ENCODE measurements at places on chromosomes 5 and 9. TPM values are rescaled to one million over a fixed set of nuclear protein-coding genes. Genes with fewer than 3 reads are reported as not detected.
A peak's percentile ranks its signal among the peaks of the same experiment; 100 is the strongest.

DNA sequence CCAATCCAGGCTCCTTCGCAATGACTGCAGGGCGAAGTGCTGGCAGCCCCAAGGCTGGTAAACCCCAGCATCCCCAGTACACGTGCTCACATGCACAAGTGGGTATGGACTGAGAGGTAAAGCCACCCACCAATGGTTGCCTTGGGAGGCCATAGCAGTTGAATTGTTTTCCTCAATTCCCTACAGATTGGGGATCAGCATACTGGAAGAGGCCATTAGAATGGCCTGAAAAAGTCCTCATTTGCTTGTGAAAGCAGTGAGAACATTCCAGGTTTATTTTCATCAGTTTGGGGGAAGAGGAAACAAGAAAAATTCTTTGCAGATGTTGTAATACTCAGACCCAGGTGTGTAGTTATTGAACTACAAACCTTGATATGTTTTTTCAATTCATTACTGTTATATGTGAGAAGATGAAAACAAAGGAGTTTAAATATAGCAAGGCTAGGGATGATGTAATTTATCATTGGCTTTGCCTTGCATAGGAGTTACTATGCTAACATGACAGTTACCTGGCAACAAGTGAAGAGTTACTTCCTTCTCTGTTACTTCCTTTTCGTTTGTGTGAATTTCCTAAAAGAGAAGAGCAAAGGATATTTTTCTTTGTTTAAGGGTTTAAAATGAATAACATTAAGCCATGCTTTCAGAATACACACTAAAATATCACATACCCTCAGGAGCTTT, 36.4 kb downstream of the MTMR12 start:
- H3K36me3 ChIP-seq, result peaks cover 22% of the 10 kb centered on the region
- no peaks in the 10 kb centered on the region for H3K27me3 ChIP-seq
- peak overlapping the region; percentile 83 for H3K27ac ChIP-seq
- H3K4me3 ChIP-seq, result no peak overlapping the region

DNA sequence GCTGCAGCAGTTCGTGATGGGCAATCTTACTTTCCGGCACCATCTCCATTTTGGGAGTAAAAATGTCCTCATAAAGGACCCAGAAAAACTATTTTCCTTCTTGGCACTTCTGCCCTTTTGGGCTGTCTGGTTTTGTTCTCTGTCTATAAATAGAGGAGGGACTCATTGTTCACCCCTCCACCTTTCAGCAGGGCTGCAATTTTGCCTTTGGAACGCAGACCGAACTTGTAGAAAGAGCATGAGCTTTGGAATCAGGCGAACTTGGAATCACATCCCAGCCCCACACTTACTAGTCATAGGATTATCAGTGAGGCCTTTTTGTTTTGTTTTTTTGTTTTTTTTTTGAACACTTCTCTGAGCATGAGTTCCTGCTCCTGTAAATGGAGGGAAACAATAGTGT, 178.1 kb upstream of the IL12B start:
- H3K27ac ChIP-seq, result no peak overlapping the region
- H3K36me3 ChIP-seq, result no peaks in the 10 kb centered on the region
- peaks cover 14% of the 10 kb centered on the region for H3K27me3 ChIP-seq
- DNase-seq, result no peak
- H3K4me1 ChIP-seq, result peaks cover 4% of the 10 kb centered on the region
- H3K4me3 ChIP-seq, result no peak overlapping the region

- peak overlapping the region; percentile 98 for H3K27ac ChIP-seq
- H3K4me3 ChIP-seq, result peak overlapping the region; percentile 97
- peak; percentile 46 for DNase-seq
- H3K4me1 ChIP-seq, result peaks cover 47% of the 10 kb centered on the region
- H3K36me3 ChIP-seq, result peaks cover 15% of the 10 kb centered on the region
Measured at GRCh38 chr5:98927989-98928872, 576 bp downstream of the CHD1 start.

DNA sequence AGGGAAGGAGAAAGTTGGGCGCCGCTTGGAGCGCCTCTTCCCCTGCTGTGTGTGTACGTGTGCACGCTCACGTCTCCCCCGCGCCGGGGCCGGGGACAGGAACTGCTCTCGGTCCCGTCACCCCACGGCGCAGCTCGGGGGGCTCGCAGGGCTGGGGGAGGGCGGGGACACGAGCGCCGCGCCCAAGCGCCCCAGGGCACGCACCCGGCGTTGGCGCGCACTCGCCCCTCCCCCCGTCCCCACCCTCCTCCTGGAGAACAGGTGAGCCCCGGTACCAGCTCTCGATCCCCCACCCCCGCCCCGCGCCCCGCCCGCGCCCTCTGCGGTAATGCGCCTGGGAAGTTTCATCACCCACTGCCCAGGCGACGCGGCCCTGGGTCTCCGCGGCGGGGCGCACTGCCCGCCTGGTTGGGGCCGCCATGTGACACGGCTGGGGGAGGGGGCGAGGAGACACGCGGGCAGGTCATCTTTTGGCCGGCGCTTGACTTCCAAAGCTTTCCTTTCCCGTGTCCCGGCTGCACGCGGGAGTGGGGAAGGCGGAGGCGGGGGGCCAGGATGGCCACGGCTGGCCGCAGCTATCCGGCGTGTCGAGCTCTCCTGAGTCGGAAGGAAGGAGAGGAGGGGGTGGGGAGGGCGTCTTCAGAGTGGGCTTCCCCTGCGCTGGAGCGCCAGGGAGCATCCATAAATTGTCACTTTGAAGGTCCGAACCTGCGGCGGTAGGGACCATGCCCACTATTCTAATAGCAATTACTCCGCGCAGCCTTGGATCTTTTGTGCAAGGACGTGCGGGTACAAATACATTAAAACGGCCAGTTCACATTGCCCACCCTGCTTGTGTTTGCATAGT, 1.5 kb upstream of the STC2 start:
- H3K36me3 ChIP-seq, result peaks cover 46% of the 10 kb centered on the region
- peaks cover 34% of the 10 kb centered on the region for H3K4me1 ChIP-seq
- H3K27me3 ChIP-seq, result peaks cover 78% of the 10 kb centered on the region

DNA sequence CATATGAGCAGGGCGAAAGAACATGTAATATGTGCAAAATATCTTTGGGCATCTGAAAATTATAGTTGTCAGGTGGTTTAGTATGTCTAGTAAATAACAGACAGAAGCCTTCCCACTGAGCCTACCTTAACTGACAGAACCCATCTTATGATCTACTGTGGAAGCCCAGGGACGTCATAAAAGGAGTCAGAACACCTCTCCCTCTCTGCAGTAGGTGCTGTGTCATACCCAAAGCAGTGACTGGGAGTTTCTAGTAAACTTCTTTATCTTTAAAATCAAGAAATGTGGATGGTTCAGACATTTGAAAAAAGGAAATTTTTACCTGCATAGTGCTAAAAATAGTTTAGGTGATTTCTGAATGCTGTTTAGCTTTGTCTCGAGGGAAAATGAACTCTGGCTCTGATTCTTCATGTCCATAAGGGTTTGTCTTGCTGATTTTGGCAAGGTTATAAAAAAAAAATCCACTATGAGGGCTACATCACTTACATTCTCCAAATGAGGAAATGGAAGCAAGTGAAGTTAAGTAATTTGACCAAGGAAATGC, 104.0 kb downstream of the NUDT12 start:
- H3K36me3 ChIP-seq, result no peaks in the 10 kb centered on the region
- no peak overlapping the region for H3K27ac ChIP-seq
- no peaks in the 10 kb centered on the region for H3K4me1 ChIP-seq
- H3K4me3 ChIP-seq, result no peak overlapping the region
- no peak for DNase-seq
- H3K27me3 ChIP-seq, result peaks cover 14% of the 10 kb centered on the region

- H3K27me3 ChIP-seq, result peaks cover 10% of the 10 kb centered on the region
- DNase-seq, result no peak
Measured at GRCh38 chr5:2334719-2335118, 416.8 kb downstream of the IRX2 start.

DNA sequence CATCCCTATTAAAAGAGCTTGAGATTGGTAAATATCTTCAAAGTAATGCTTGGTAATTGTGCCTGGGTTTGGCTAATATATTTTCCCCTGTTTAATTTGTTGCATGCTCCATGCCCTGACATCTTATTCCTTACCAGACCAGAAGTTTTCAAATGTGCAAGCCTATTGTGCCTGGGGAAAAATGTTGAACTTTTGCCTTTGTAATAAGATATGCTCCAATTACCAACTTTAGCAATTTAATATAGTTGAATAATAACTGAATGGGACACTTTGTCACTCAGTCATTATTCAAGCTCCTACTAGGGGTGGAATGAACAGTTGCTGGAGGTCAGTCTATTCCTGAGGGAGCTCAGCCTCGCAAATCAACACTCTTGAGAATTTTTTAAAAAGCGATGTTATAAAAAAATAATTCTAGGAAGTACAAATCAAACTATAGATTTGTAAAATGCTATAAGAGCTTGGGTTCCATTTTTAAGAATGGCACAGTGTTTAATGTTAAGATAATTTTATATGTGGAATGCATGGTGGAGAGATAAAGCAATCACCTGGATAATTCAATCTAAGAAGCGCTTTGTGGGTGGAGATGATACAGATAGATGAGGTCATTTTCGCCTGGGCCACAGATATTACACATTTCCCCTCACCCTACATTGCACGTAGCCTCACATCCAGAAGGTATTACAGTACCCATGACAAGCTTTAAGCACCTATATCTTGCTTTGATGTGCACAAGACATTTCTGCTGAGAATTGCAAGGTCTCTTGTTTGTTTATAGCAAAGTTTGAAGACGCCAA, 231.8 kb downstream of the PIK3R1 start:
- H3K27ac ChIP-seq, result no peak overlapping the region
- H3K36me3 ChIP-seq, result no peaks in the 10 kb centered on the region
- H3K27me3 ChIP-seq, result peaks cover 3% of the 10 kb centered on the region
- DNase-seq, result no peak

DNA sequence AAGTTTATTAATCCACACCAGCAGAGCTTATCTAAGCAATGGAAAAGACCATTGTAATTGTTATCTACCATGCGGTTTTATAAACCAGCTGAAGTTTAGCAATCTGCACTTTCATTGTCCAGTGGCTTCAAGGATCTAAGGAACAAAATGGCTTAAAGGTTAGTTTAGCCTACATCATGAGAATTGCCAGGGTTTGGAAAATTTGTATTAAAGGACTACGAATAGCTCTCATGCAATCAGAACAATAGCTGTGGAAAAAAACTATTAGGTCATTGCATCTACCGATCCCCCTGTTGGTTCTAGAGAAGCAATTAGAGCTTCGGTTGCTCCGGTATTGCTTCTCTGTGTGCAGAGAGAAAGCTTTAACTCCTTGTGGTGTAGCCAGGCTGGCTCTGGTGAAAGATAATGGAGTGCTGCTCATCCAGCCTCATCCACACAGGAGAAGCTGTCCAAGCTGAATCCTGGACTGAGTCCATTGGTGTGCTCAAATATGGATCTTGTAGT, 86.3 kb upstream of the SLC12A2 start:
- no peak overlapping the region for H3K4me3 ChIP-seq
- no peak overlapping the region for H3K27ac ChIP-seq
- H3K4me1 ChIP-seq, result no peaks in the 10 kb centered on the region
- DNase-seq, result no peak

GRCh38 chr5:132094393-132095076, 20.9 kb downstream of the CSF2 start:
- peaks cover 63% of the 10 kb centered on the region for H3K4me1 ChIP-seq
- H3K27ac ChIP-seq, result peak overlapping the region; percentile 67
- H3K4me3 ChIP-seq, result no peak overlapping the region
- DNase-seq, result no peak
- H3K27me3 ChIP-seq, result no peaks in the 10 kb centered on the region

DNA sequence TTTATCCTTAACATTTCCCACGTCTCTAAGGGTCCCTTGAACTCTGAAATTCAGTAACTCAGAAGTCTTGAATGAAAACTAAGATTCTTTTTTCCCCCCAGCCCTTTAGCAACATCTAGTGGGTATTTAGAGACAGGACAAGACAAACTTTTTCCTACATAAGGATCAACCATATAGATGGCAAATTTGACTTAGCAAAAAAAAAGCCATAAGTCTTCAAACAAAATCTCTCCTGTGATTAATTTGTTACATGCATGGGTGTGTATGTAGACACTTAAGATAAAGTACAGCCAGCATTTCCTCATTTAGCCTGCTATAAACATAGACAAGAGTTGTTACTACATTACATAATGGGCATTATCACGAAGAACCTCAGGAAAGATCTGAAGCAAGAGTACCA, 29.1 kb upstream of the ANKRD31 start:
- no peak overlapping the region for H3K4me3 ChIP-seq
- no peak overlapping the region for H3K27ac ChIP-seq
- no peak for DNase-seq
- no peaks in the 10 kb centered on the region for H3K27me3 ChIP-seq
- H3K4me1 ChIP-seq, result peaks cover 2% of the 10 kb centered on the region
- H3K36me3 ChIP-seq, result no peaks in the 10 kb centered on the region

- H3K4me3 ChIP-seq, result no peak overlapping the region
- DNase-seq, result no peak
- no peaks in the 10 kb centered on the region for H3K27me3 ChIP-seq
- H3K27ac ChIP-seq, result no peak overlapping the region
- no peaks in the 10 kb centered on the region for H3K36me3 ChIP-seq
Measured at GRCh38 chr5:68730220-68730978, 363.4 kb upstream of the SLC30A5 start.

GRCh38 chr9:137372693-137373610, 50.0 kb downstream of the EXD3 start:
- H3K4me1 ChIP-seq, result no peaks in the 10 kb centered on the region
- H3K4me3 ChIP-seq, result no peak overlapping the region
- H3K27me3 ChIP-seq, result no peaks in the 10 kb centered on the region
- H3K27ac ChIP-seq, result no peak overlapping the region
- H3K36me3 ChIP-seq, result no peaks in the 10 kb centered on the region

DNA sequence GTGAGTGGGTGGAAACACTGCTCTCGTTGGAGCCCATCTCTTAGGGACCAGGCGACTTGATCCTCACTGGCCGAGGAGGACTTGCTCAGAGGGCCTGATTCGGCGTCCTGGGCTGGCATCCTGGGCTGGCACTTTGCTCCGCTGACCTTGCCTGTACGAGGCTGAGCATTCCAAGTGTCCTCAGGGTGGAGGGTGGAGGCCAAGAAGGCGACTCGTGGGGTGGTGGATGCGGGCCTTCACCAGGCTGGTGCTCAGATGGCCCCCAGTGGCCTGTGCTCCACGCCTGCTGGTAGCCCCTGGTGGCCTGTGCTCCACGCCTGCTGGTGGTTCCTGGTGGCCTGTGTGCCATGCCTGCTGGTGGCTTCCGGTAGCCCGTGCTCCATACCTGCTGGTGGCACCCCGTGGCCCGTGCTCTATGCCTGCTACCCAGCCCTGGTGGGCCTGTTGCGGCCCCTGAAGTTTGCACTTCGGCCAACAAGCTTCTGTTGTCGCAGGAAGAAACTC, 42.9 kb downstream of the PHF2 start:
- no peaks in the 10 kb centered on the region for H3K27me3 ChIP-seq
- no peak for DNase-seq
- H3K4me3 ChIP-seq, result no peak overlapping the region
- H3K36me3 ChIP-seq, result no peaks in the 10 kb centered on the region
- peaks cover 2% of the 10 kb centered on the region for H3K4me1 ChIP-seq
- no peak overlapping the region for H3K27ac ChIP-seq

GRCh38 chr5:123717139-123717538, 205.2 kb downstream of the CSNK1G3 start:
- no peaks in the 10 kb centered on the region for H3K4me1 ChIP-seq
- no peaks in the 10 kb centered on the region for H3K27me3 ChIP-seq
- DNase-seq, result no peak
- H3K4me3 ChIP-seq, result no peak overlapping the region

Gene JAKMIP2
- total RNA-seq, result 0.98 TPM

Gene EPB41L4A
- not detected for total RNA-seq

Gene PKD2L2
- not detected for total RNA-seq

Gene IL9
- not detected for total RNA-seq

Gene HSPB3
- not detected for total RNA-seq

All from activated naive CD8-positive, alpha-beta T cell treated with anti-CD3 and anti-CD28 coated beads for 36 hours (primary cell).